Osteoblast (primary cell): ENCODE measurements at places on chromosomes 2 and 18. TPM values are rescaled to one million over a fixed set of nuclear protein-coding genes. Genes with fewer than 3 reads are reported as not detected.
A peak's percentile ranks its signal among the peaks of the same experiment; 100 is the strongest.

Gene SP3
- 113 and 122 TPM in 2 replicates for total RNA-seq

Gene UCN
- total RNA-seq, result 0.36 and 1.2 TPM in 2 replicates

Gene TBR1
- under 0.01 TPM in 1 of 2 replicates, not detected in the other for total RNA-seq

Gene PKDCC
- 1.2 and 4.0 TPM in 2 replicates for total RNA-seq

Gene HOXD9
- 0.36 and 0.59 TPM in 2 replicates for total RNA-seq

Gene GNLY
- not detected in 2 replicates for total RNA-seq

Gene SLC30A3
- under 0.01 and 0.88 TPM in 2 replicates for total RNA-seq

Gene SATB2
- 53.2 and 54.5 TPM in 2 replicates for total RNA-seq

DNA sequence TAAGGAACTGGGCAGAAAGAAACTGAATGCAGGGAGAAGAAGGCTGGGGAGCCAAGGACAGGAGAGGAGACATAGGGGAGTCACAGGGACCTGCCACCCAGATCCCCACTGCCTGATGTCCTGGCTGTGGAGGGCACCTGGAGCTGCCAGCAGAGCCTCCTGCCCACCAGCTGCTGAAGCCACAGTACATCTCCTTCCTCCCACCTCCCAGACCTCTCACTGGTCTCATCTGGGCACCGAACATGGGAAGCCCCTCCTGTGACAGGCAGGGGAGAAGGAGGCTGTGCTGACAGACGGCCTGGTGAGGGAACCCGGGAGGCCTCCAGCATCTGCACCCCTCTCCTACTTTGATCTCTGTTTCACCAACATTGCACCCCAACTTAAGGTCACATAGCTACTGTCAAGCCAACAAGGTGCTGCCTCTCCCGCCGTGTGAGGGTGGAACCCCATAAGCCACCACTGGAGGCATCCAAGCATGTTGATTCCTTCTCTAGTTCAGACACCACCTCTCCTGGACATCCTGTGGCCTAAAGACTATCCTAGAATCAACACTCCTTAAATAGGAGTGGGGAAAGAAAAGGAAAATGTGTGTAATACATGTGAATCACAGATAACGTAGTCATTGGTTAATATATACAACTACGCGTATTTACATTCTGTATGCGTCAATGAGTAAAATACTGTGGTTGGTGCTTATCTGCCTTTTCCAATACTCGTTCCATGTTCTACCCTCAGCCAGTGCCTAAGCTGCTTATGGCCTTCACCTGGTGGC is 3.5 kb upstream of the RNPEPL1 start:
- no peak overlapping the region for H3K27ac ChIP-seq
- H3K4me1 ChIP-seq, result peaks cover 37% of the 10 kb centered on the region
- H3K27me3 ChIP-seq, result no peaks in the 10 kb centered on the region
- H3K4me3 ChIP-seq, result no peak overlapping the region

- H3K4me3 ChIP-seq, result no peak overlapping the region
- no peak overlapping the region for H3K27ac ChIP-seq
- DNase-seq, result no peak
- no peaks in the 10 kb centered on the region for H3K27me3 ChIP-seq
Observed at GRCh38 chr18:37019157-37019827, 190.4 kb downstream of the KIAA1328 start.

- H3K27me3 ChIP-seq, result no peaks in the 10 kb centered on the region
- H3K27ac ChIP-seq, result no peak overlapping the region
- no peak for DNase-seq
- no peaks in the 10 kb centered on the region for H3K4me1 ChIP-seq
Observed at GRCh38 chr2:175805442-175806124, 196.5 kb downstream of the LNPK start.

DNA sequence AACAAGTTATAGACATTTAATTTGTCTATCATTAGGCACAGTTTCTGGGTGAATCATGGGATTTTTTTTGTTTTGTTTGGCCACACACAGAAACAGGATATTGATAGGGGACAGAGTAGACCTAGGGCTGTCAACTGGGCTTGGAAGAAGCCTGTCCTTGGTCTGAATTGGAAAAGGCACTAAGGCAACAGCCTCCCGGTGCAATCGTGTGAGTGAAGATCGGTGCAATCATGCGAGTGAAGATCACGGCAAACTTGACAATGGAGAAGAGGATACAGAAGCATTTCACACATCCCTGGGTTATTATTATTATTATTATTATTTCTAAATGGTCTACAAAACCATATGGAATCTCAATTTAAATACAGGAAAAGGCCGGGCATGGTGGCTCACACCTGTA is 94.5 kb downstream of the ACKR3 start:
- no peaks in the 10 kb centered on the region for H3K27me3 ChIP-seq
- no peak for DNase-seq
- peak overlapping the region; percentile 79 for H3K27ac ChIP-seq
- peaks cover 48% of the 10 kb centered on the region for H3K4me1 ChIP-seq

DNA sequence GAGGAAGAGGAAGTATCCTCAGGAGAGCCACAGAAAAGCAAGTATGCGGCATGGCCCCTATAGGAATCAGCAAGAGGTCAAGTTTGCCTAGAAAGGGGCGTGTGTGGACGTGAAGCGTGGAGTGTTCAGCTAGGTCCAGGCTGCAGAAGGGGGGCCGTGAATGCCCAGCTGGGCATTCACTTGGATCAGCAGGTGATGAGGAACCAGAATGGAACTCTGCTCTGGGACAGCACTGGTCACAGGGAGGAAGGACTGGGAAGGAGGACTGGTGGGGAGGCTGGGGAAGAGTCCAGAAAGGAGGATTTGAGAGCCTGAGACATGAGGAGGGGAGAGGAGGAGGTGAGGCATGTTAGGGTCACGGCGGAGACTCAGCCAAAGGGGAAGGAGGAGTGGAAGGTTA is 19.8 kb downstream of the STAT1 start:
- H3K27ac ChIP-seq, result no peak overlapping the region
- H3K4me1 ChIP-seq, result no peaks in the 10 kb centered on the region
- DNase-seq, result no peak
- H3K36me3 ChIP-seq, result peaks cover 96% of the 10 kb centered on the region
- no peaks in the 10 kb centered on the region for H3K27me3 ChIP-seq
- no peak overlapping the region for H3K4me3 ChIP-seq

- no peaks in the 10 kb centered on the region for H3K27me3 ChIP-seq
- no peak for DNase-seq
- no peak overlapping the region for H3K27ac ChIP-seq
- H3K36me3 ChIP-seq, result no peaks in the 10 kb centered on the region
Observed at GRCh38 chr2:16134436-16135165, 194.3 kb downstream of the MYCN start.

DNA sequence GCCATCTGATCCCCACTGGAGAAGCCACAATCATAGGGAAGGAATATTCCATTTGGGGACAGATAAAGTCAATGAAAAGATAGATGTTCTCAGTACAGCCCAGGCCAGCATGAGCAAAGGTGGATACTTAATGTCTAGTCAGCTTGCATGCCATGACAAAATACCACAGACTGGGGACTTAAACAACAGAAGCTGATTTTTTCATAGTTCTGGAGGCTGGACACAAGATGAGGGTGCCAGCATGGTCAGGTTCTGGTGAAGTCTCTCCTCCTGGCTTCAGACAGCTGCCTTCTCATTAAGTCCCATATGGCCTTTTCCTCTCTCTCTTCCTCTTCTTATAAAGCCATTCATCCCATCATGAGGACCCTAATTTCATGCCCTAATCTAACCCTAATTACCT is 116.1 kb upstream of the CYP1B1 start:
- no peak overlapping the region for H3K4me3 ChIP-seq
- H3K4me1 ChIP-seq, result peaks cover 25% of the 10 kb centered on the region
- DNase-seq, result no peak
- no peaks in the 10 kb centered on the region for H3K27me3 ChIP-seq
- H3K27ac ChIP-seq, result no peak overlapping the region
- no peaks in the 10 kb centered on the region for H3K36me3 ChIP-seq

DNA sequence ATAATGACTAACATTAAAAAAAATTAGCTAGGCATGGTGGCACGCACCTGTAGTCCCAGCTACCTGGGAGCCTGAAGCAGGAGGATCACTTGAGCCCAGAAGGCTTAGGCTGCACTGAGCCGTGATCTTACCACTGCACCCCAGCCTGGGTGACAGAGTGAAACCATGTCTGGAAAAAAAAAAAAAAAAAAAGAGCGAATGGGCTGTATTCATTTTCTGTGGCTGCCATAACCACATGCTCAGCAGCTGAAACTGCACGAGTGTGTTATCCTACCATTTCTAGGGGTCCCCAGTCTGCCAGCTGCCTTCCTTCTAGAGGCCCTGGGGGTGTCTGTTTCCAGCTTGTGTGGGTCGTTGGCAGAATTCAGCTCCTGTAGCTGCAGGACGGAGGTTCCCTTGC is 247.8 kb downstream of the EIPR1 start:
- H3K27me3 ChIP-seq, result no peaks in the 10 kb centered on the region
- no peak overlapping the region for H3K27ac ChIP-seq
- DNase-seq, result no peak
- no peaks in the 10 kb centered on the region for H3K36me3 ChIP-seq
- H3K4me3 ChIP-seq, result no peak overlapping the region

DNA sequence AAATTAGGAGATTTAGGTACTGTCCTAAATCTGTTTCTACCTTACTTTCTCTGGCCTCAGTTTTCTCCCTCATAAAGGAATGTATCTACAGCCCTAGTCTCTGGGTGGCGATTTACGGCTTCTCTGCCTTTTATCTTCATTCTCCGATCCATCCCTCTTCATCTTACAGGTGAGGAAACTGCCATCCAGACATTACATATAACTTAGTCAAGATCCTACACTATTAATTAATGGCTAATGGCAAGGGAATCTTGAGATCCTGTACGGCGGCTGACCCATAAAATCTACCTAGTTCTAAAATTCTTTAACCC is 386 bp upstream of the YIPF4 start:
- DNase-seq, result no peak
- peaks cover 10% of the 10 kb centered on the region for H3K4me1 ChIP-seq
- H3K36me3 ChIP-seq, result peaks cover 4% of the 10 kb centered on the region
- H3K4me3 ChIP-seq, result peak overlapping the region; percentile 99
- no peaks in the 10 kb centered on the region for H3K27me3 ChIP-seq
- H3K27ac ChIP-seq, result peak overlapping the region; percentile 80

- DNase-seq, result no peak
- H3K4me1 ChIP-seq, result no peaks in the 10 kb centered on the region
- no peak overlapping the region for H3K27ac ChIP-seq
- no peaks in the 10 kb centered on the region for H3K27me3 ChIP-seq
- H3K4me3 ChIP-seq, result no peak overlapping the region
Observed at GRCh38 chr2:59774821-59775433, 778.5 kb downstream of the BCL11A start.
